Nucleus accumbens (tissue), 56 donors: ENCODE measurements at places on chromosomes 5 and 9.
A peak's percentile ranks its signal among the peaks of the same experiment; 100 is the strongest.

- DNase-seq, result no peak
Measured at GRCh38 chr5:181243018-181243563, 615 bp downstream of the RACK1 start.

GRCh38 chr5:169288066-169288930, 12.6 kb downstream of the SLIT3 start:
- DNase-seq, result no peak

GRCh38 chr5:127872494-127872893, 169.3 kb downstream of the CCDC192 start:
- no peak for DNase-seq

- no peak for DNase-seq
Measured at GRCh38 chr9:14301583-14302021, 12.3 kb downstream of the NFIB start.

DNA sequence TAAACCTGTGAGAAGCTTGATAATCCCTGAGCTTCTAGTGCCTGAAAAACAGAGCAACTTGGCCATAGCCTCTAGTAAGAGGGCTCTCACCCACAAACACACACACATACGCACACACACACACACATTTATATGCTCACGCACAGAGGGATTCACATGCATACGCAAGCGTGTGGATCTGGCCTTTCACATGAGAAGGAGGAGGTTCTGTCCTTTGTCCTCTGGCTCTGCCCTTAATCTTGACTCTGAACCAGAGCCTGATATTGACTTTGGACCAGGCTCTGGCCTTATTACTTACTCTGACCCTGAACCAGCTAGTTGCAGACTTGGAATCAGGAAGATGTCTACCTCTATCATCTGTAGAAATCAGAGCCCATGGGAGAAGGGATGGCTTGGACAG, 10.0 kb upstream of the P4HA2 start:
- no peak for DNase-seq

GRCh38 chr9:80146466-80146865, 574.7 kb downstream of the TLE4 start:
- DNase-seq, result no peak

- peak; percentile 5 for DNase-seq
Measured at GRCh38 chr9:75892216-75892911, 1.9 kb downstream of the PCSK5 start.

DNA sequence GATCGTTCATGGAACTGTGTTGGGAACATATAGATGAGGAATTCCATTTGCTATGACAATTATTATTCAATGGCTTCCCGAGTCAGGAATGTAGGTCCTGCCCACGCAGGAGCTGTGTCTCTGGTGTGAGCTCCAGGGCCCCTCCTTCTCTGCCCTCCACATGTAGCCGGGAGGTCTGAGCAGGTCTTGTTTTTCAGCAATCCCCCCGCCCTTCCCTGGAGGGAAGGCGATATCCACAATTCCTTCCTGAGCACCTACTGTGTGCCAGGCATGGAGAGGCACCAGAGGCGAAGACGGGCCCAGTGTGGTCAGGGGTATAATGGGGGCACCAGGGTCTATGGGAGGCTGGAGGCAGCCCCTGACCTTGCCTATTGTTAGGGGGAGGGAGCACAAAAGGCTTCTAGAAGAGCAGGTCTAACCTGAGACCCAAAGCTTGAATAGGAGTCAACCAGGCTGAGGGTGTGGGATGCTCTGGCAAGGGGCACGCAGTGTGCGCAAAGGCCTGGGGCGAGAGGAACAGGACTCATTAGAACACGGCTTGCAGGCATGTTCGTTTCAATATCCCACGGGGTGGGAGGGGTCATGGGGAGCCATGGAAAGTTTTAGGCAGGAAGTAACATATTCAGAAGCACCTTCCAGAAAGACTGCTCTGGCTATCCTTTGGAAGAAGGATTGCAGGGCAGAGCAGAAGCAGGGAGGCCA, 154.9 kb downstream of the C9orf50 start:
- DNase-seq, result no peak

- no peak for DNase-seq
Measured at GRCh38 chr5:78569441-78569840, 79.1 kb downstream of the LHFPL2 start.

DNA sequence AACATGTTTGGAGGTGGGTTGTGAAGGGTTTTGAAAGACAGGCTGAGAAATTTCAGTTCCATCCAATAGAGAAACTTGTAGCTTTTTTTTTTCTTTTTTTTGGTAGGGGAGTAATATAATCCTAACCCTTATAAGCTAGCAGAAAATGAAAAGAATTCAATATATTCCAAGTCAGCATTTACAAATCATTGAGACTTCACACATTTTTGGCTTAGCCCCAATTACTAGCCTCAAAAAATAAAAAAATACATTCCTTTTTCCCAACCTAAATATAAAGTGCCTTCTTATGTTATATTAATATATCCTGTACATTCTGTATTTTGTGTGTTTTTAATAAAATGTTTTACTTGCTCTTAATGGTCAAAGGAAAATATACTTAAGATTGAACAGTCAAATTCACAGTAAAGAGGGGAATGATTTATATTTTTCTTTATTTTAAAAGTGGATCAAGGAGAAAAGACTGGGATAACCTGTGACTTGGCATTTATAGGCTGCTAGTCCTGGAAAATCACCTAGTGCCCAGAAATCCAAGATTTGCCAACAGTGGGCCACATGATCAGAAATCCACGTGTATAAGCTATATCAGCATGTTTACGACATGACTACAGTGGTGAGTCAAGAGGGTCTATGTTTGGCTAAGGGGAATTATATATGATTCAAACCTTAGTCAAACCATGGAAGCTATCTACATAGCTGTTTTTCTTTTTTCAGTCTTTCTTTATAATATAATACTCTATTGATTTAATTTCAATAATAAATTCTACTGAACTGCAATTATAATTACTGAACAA, 14.5 kb downstream of the HACD4 start:
- no peak for DNase-seq
